Fibroblast of the aortic adventitia (primary cell): ENCODE measurements at places on chromosomes 16 and 17.

DNA sequence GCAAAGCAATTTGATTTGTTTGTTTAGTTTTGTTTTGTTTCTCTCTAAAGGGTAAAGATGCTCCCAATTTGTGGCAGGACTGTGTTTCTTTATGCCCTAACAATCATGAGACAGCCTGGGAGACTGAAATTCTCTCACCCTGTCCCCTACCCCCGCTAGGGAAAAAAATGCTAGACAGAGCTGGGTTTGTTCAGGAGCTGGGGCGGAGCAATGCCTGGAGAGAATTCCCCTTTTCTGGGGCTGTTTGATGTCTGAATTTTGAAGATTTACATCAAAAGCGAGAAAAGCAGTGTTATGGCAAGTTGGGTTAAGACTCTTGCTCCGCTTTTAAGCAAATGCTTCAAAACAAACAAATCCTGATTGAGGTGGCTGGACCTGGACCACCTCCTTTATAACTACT lies 8.4 kb downstream of the MAF start:
- DNase-seq, result no peak

GRCh38 chr17:5706577-5707210 lies 122.4 kb upstream of the NLRP1 start:
- peak; percentile 77 for DNase-seq

- peak; percentile 75 for DNase-seq
Measured at GRCh38 chr16:88810912-88811768, 588 bp downstream of the APRT start.

DNA sequence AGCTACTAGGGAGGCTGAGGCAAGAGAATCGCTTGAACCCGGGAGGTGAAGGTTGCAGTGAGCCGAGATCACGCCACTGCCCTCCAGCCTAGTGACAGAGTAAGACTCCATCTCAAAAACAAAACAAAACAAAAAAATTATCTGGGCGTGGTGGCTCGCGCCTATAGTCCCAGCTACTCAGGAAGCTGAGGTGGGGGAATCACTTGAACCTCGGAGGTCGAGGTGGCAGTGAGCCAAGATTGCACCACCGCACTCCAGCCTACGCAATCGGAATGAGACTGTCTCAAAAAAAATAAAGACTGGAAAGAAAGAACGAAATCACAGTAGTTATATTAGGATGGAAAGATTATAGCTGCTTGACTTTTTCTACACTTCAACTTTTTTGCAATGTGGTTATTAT lies 18.9 kb downstream of the COG1 start:
- no peak for DNase-seq

DNA sequence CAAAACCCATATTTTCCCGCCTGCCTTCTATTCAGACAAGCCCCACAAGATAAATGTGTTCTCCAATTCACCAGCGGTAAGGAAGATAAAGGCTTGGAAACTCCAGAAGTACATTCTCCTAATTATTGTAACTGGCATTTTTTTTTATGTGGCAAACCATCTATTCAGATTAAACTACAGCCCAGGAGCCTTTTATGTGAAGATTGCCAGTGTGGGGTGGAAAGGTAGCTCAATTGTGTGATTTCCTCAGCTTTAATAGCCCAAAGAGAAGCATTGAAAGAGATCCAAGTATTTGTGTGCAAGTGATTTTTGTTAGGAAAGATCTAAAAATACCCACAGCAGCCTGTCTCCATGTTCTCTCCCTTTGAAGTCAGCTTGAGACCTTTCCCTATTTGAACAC lies 451.4 kb upstream of the CCL2 start:
- no peak for DNase-seq

GRCh38 chr17:35738519-35739133 lies 7.2 kb downstream of the RASL10B start:
- DNase-seq, result no peak

GRCh38 chr16:81754858-81755257 lies 24.2 kb upstream of the PLCG2 start:
- DNase-seq, result no peak

- peak; percentile 60 for DNase-seq
Measured at GRCh38 chr17:82204831-82205719, 7.6 kb downstream of the CCDC57 start.

DNA sequence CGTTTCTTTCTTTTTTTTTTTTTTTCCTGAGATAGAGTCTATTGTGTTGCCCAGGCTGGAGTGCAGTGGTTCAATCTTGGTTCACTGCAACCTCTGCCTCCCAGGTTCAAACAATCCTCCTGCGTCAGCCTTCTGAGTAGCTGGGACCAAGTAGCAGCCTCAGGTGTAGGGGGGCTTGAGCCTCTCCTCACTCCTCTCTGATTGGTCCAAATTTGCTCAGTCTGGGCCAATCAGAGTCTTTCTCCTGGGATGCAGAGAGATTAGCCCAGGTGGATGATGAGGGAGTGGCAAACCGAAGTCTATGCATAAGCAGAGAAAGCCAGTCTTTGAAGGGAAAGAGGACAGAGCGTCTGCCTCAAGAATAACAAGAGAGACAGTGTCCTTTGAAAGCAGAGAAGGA lies 99.0 kb downstream of the BMERB1 start:
- no peak for DNase-seq

DNA sequence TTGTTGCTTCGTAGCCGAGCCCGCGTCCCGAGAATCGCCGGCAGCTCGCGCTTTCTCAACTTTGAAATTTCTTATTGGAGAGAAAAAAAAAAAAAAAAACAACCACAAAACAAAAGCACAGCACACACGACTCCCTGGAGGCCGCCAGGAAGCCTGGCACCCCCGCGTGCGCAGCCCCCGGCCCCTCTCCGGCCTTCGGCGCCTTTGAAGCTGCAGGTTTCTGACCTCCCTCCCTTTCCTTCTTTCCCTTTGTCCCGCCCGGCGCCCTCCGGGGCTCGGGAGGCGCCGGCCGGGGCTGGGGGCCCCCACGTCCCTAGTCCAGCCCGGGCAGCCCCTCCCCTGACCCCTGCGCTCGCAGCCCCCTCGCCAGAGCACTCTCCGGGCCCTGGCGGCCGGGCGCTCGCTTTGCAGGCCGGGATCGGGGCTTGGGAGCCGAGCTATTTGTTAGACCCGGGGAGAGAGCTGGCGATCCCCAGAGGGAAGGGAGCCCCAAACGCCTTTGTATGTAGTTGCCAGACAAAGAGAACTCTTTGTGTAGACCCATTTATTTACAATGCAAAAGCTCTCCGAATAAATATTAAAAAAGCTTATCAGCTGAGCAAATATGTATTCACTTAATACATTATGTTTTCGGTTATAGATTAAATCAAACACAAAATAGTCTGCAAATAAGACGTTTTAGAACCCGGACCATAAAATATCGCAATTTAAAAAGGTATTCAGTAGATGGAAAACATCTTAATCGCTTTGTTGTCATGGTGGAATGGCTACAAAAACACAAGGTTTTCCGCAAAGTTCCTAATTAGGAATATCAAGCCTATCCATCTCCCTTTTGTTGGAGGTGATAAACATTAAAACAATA lies 2.3 kb downstream of the BAHCC1 start:
- DNase-seq, result peak; percentile 75

DNA sequence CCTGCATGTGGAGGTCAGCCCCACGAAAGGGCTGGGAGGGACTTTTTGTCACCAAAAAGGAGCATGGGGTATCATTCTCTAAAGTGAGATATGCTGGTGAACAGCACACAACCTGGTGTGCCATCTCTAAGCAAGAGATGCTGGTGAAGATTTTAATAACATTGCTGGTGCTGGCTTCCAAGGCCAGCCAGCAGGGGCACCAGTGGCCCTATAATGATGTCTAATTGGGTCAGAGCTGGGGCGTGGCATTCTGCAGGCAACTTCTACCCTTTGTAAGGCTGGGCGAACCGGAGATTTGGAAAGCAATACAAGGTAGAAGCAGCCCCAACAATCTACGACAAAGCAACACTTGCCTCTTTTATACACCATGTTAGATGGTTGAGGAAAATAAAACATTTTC lies 16.8 kb downstream of the SDR42E1 start:
- DNase-seq, result no peak

DNA sequence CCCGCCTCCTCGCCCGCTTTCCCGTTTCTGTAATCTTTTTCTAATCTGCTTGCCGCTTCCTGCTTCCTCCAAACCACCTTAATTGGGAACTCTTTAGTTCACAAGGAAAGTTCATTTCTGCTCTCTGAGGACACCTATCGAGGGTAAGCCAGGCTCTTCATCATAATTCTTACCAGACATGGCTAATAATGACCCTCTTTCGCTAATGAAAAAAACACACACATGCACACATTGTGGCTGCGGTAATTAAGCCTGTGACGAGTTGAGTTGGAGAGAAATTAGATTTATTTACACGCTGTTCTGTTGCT lies 100.6 kb downstream of the ZNF423 start:
- DNase-seq, result peak; percentile 71

GRCh38 chr17:75450270-75450669 lies 6.2 kb upstream of the TMEM94 start:
- DNase-seq, result no peak
